Midbrain (tissue), 1 donor: ENCODE measurements at places on chromosomes 5 and 9.

DNA sequence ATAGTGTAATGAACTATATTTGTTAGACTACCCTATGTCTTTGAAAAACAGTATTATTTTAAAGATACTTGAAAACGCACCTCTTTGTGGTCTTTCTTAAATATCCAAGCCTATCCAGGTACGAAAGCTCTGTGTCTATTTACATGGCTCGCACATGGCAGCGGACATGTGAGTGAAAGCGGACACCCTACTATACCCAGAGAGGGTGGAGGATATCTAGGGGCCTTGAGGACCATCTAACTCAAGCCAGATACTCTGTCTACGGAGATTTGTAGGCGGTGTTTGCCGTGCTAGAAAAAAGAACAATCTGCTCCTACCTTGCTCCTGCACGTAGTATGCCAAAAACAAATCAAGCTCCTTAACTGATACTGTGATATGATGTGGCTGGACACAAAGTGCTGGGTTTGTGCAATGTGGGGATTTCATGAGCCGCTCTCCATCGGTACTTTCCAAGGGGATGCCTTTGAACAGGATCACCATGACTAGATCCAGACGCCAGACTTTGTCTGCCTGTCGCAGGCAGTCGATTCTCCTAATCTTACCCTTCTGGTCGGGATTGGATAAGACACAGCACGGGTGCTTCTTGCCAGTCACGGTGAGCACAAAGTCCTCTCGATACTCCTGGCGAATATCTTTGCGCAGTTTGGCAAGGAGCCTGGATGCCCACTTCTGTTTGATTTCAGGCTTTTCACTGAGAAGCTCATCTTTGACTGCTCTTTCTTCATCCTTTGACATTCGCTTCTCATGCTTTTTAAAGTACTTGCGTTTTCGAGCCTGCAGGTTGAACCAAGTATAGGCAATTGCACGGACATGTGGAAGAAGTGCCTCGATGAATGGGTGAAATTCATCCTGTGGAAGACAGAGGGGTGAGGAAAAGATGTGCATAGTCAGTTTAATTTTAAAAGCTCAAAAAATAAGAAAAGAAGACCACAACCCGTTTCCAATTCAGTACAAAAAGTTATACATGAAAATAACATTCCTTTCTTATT, 7.0 kb downstream of the NFIB start:
- no peak for DNase-seq

DNA sequence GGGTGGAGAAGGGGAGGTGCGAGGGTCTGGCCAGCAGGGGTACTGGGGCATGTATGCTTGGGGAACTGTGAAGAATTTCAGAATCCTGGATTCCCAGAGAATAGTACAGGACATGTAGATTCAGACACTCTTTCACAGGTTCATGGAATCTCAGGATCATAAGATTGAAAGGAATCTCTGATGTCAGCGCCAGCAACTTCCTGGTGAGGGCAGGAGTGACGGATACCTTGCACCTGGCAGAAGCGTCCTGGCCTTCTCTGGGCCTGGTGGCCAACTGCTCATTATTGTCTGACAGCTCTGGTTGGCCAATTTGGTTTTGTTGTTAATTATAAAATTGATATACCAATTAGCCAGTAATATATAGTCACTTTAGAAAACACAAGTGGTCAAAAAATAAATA, 6.9 kb downstream of the GM2A start:
- no peak for DNase-seq

- DNase-seq, result no peak
These were observed 759.7 kb upstream of the ZNF608 start for GRCh38 chr5:125506124-125506523.

DNA sequence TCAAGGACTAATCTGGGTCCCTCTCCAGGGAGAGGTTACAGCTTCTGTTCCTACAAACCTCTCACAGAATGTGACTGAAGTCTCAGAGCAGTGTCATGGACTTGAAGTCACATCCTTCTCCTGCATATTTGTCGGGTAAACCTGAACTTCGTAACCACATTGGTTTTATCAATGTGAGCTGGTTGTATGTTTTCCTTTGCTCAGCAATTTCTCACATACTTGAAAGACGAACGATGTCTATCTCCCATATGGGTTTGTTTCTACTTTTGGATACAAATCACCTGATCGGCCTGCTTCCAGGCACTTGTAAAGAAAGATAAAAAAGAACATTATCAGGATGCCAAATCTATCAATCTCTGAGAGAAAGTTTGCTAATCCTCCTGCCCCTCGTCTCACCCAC, 411.0 kb downstream of the SPOCK1 start:
- no peak for DNase-seq

DNA sequence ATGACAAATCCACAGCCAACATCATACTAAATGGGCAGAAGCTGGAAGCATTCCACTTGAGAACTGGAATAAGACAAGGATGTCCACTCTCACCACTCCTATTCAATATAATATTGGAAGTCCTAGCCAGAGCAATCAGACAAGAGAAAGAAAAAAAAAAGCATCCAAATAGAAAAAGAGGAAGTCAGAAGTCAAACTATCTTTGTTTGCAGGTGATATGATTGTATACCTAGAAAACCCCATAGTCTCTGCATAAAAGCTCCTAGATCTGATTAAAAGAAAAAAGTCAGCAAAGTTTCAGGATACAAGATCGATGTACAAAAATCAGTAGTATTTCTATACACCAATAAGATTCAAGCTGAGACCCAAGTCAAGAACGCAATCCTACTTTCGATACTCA, 66.1 kb downstream of the OSMR start:
- DNase-seq, result no peak

DNA sequence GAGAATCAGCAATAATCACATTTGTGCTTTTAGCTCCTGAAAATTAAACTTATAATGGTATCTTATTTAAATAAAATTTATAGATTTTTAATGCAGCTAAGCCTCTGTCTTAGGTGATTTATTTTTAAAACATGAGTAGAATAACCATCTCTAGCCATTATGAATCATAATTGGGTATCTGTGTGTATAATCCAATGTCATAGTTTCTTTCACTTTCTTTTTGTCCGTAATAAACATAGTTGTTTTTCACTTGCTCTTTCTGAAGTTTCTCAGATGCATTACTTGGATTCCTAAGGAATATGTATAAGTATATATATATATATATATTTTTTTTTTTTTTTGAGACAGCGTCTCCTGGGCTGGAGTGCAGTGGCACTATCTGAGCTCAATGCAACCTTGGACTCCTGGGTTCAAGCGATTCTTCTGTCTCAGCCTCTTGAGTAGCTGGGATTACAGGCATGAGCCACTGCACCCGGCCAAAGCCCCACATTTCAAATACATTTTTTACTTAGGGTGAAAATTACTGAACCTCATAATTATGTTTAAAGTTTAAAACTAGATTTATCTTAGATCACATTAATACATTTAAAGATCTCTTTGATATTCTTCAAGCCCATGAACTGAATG, 377.1 kb downstream of the PRDM9 start:
- no peak for DNase-seq

GRCh38 chr5:173745557-173745956, 129.1 kb upstream of the BOD1 start:
- DNase-seq, result no peak

GRCh38 chr5:72314571-72315172, 5.4 kb downstream of the MRPS27 start:
- no peak for DNase-seq

- no peak for DNase-seq
These were observed 134.7 kb downstream of the SEMA5A start for GRCh38 chr5:9411142-9411541.

- DNase-seq, result no peak
These were observed 452.8 kb downstream of the NFIB start for GRCh38 chr9:13860946-13861640.

DNA sequence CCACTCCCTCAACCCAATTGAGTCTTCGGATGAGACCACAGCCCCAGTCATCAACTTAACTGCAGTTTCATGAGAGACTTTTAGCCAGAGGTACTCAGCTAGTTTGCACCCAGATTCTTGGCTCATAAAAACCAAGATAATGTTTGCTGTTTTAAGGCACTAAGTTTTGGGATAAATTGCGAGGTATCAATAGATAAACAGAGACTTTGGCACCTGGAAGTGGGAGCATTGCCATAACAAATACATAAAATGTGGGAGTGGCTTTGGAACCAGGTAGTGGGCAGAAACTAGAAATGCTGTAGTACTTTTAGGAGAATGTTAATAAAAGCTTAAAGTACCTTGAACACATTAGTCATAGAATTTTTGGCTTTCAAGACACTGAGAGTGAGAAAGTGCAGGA, 439.8 kb downstream of the SH3GL2 start:
- DNase-seq, result no peak

DNA sequence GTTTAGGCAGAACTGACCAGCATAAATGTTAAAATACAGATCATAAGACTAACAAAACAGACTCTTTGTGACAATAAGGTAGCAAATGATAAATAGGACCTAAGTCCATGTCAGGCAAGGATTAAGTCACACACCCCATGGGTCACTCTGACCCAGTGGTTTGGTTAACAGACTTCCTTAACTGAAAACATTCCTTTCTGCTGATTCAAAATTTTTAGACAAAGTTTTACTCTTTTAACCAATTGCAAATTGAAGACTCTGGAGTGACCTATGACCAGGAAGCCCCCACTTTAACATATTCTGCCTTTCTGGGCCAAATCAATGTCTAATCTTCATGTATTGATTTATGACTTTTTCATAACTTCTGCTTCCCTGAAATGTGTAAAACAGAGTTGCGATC, 4.9 kb upstream of the NXNL2 start:
- DNase-seq, result no peak

GRCh38 chr9:136553581-136553980, 7.7 kb upstream of the NOTCH1 start:
- DNase-seq, result no peak

DNA sequence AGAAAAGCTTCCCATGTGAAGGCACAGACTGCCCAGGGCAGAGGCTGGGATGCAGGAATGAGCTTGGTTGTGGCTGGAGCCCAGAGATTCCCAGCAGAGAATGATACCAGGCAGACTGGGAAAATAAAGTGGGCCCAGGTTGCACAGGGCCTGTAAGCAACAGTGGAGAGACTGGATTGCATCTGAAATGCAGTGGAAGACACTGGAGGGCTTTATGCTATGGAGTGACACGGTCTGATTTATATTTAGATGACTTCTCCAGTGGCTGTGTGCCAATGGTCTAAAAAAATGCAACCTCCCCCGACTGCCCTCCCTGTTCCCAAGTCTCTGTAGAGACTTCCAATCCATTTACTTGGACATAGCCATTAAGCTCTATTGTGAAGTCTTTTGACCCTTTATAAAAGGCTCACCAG, 951.1 kb upstream of the DMAC1 start:
- DNase-seq, result no peak

- peak; percentile 90 for DNase-seq
These were observed 1.8 kb upstream of the FAM78A start for GRCh38 chr9:131277910-131278701.

- no peak for DNase-seq
These were observed 263.9 kb downstream of the SAXO1 start for GRCh38 chr9:18768951-18769622.

GRCh38 chr9:101165131-101165530, 136.6 kb downstream of the PLPPR1 start:
- no peak for DNase-seq
